ENCODE measurements at places on chromosomes 7 and 10. TPM values are rescaled to one million over a fixed set of nuclear protein-coding genes. Genes with fewer than 3 reads are reported as not detected.

DNA sequence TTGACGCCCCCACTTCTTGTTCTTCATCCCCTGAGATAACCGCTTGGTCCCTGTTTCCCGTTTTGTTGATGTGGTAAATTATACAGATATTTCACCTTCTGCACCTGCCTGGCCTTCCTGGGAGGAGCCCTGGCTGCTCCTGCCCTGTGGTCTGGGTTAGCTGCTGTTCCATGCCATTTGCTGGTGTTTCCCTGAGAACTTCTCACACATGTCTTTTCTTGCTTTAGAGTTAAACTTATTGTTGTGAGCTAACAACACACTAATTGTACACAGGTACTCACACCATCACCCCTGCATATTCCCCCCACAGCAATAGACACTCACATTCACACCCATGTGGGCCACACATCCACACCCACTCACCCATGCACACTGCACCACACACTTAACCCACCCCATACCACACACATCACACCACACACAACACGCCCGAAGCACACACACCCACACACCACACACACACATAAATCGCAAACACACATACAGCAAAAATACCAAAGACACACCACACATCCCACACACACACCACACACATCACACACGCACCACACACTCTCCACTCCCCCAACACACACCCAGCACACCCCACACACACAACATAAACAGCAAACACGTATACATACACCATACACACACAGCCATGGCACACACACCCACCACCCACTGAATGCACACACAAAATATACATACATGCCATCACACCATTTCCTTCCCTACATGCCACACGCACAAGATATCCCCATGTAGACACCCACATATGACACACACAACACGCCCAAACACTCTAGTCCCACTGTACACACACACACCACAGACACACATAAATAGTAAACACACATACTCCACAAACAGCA lies 19.4 kb upstream of the ANTXRL start:
- H3K36me3 ChIP-seq: no peaks in the 10 kb centered on the region
- no peak for DNase-seq
- H3K4me1 ChIP-seq: peaks cover 33% of the 10 kb centered on the region

DNA sequence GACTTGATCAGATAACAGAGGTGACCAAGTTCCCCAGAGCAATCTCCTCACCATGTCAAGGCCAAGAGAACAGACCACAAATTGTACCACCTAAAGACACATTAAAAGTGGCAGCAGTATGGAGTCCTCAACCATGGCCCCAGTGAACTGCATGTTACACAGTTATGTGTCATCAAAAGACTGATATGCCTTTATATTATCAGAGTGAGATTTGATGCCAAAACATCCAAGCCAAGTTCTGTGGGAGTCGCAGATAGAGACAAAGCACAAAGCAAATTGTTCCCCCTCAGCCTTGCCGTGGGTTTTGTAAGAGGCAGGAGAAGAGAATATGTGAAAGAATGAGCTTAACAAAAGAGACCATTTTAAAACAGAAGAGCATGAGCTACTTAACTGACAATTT lies 39.2 kb upstream of the TES start:
- DNase-seq: no peak
- no peak overlapping the region for H3K27ac ChIP-seq
- peaks cover 4% of the 10 kb centered on the region for H3K36me3 ChIP-seq
- peaks cover 21% of the 10 kb centered on the region for H3K4me1 ChIP-seq
- peaks cover 15% of the 10 kb centered on the region for H3K27me3 ChIP-seq

GRCh38 chr7:80253237-80253636 lies 118.6 kb downstream of the GNAI1 start:
- DNase-seq: no peak
- no peaks in the 10 kb centered on the region for H3K36me3 ChIP-seq
- H3K27me3 ChIP-seq: no peaks in the 10 kb centered on the region

- no peak overlapping the region for H3K4me3 ChIP-seq
- no peak for DNase-seq
- no peaks in the 10 kb centered on the region for H3K36me3 ChIP-seq
- H3K27me3 ChIP-seq: peaks cover 3% of the 10 kb centered on the region
- no peaks in the 10 kb centered on the region for H3K4me1 ChIP-seq
Measured at GRCh38 chr10:47057471-47057870, 146.2 kb downstream of the PTPN20 start.

DNA sequence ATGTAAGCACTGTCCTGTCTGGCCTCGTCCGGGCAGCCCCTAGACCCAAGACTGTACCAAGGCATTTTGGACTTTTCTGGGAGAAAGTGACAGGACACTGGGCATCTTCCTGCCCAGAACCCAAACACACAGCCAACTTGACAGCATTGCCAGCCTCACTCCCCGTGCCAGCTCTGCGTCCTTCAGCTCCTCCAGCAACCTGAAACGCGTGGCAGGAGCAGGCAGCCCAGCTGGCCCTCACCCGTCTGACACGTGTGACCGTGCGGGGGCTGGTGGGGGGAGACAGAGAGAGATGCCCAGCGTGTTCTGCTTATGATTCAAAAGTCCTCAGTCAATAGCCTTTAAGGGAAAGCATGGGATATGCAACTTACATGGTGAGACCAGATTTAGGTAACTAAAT lies 50.3 kb upstream of the SLC29A3 start:
- no peak overlapping the region for H3K27ac ChIP-seq
- no peak for DNase-seq
- H3K36me3 ChIP-seq: no peaks in the 10 kb centered on the region
- no peaks in the 10 kb centered on the region for H3K27me3 ChIP-seq

DNA sequence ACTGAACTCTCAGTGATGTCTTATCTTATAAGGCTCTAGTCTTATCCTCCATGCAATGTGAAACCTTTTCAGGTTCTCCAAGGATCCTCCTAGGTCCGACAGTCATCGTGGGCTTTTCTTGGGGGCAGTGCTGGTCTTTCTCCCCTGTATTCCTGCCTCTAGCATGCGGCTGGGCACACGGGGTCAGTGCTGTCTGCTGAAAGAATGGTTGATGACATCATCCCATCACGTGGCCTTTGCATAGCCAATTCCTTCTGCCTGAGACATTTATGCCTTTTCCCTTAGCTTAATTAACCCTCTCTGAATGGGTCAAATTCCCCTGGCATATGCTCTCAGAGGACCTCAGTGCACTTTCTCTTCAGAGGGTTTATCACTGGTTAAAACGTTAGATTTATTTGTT lies 27.0 kb upstream of the KCNK18 start:
- H3K4me3 ChIP-seq: no peak overlapping the region
- H3K27ac ChIP-seq: no peak overlapping the region
- peaks cover 16% of the 10 kb centered on the region for H3K4me1 ChIP-seq
- no peaks in the 10 kb centered on the region for H3K36me3 ChIP-seq
- peaks cover 84% of the 10 kb centered on the region for H3K27me3 ChIP-seq

DNA sequence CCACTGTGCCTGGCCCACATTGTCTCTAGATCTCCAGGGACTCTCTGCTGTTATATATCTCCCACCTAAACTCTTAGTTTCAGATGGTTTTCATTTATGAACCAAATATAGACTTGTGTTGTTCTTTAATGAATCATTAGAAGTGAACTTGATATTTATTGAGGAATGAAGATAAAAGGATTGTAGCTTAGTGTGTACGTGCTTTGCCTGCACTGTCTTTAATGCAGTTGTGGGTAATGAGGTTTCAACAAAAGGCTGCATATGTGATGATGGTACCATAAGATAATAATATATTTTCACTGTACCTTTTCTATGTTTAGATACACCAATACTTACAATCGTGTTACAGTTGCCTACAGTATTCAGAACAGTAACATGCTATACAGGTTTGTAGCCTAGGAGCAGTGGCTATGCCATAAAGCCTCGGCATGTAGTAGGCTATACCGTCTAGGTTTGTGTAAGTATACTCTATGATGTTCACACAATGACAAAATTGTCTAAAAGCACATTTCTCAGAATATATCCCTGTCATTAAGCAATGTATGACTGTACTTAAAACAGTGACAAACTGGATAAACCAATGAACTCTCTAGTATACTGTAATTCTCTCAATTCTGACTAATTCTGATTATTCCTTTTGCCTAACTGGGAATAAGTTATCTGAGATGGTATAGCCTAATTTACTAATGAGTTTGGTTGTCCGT lies 25.2 kb downstream of the VCL start:
- no peak overlapping the region for H3K27ac ChIP-seq
- no peaks in the 10 kb centered on the region for H3K27me3 ChIP-seq
- peaks cover 2% of the 10 kb centered on the region for H3K36me3 ChIP-seq
- no peak for DNase-seq

Gene GRM3
- total RNA-seq: not detected
